ENCODE measurements at places on chromosomes 3 and 15.

DNA sequence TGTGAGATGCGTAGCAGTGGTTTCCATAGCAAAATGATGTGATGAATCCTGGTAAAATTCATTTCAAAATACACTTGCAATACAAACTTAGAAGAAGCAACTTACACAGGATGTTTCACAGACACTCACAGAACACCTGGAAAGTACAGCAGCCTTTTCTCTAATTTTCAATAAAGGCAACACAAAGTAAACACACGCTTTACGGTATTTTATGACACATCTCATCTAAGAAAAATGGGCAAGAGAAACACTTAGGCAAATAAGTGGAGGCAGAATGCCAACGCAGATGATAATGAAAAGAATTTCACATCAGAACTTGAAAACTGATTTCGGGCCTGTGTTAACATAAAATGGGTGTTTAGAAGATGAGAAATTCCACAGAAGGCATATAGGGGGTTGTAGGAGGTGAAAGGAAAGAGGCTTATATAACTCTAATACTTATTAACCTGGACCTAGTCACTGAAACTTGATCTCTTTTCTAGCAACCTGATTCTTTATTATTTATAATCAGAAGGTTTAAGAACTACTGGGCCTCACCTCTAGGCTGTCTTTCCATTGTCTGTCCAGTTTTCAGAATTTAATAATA, 25.6 kb upstream of the MAP3K13 start:
- no peak for DNase-seq

DNA sequence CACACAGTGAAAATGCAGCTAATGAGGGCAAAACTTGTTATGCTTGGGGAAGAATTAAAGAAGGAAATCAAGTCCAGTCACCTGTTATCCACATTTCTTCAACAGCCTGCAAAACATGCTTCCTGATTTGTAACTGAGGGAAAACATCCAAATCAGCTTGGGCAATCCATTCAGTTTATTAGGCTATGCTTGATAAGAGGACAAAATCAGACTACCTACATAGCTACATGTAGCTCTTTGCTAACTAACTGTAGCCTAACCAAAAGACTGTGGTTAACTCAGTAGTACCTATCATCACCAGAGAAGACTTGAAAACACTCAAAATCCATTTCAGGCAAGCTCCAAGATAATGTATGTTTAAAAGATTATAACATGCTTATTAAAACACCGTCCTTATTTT, 436.4 kb downstream of the SHQ1 start:
- no peak for DNase-seq

GRCh38 chr15:29092376-29093064, 177.1 kb downstream of the NSMCE3 start:
- DNase-seq: no peak

DNA sequence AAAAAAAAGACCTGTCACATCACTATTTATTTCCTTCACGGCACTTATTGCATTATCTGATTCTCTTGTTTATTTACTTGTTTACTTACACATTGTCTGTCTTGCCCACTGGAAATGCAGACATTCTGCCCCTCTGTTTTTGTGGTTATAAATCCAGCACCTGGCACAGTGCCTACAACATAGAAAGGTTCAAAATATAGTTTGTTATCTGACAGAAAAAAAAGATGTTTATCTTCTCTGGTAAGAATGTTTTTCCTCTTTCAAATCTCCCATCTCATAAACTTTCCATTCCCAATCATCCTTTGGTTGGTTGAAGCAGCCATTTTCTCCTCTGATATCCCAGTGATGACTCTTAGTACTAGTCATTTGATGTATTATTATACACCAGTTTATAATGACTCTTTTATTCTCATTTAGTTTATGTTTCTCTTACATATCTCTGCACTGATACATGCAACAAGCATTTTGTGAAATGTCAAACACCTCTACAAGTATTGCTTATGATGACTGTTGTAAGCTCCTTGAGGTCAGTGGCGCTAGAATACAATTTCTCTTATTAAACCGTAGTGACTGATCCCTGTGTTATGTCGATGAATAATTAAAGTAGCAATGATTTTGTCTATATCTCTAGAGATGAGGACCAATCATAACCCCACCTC, 398.4 kb upstream of the TBL1XR1 start:
- no peak for DNase-seq

DNA sequence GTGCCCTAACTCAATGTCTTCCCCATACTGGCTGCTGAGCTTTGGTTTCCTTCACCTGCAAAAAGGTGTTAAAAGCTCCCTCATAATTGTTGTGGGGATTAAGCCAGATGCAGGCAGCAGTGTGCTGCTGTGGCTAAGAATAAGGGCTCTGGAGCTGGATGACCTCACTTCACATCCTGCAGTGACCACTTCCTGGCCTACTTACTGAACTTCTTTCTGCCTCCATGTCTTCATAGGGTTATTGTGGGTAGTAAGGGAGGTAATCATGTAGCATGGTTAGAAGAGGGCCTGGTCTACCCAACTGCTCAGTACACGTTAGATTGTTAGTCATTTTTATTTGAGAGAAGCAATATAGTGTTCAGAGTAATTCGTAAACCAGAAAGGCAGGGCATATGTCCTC, 18.4 kb downstream of the GYG1 start:
- peak; percentile 40 for DNase-seq

DNA sequence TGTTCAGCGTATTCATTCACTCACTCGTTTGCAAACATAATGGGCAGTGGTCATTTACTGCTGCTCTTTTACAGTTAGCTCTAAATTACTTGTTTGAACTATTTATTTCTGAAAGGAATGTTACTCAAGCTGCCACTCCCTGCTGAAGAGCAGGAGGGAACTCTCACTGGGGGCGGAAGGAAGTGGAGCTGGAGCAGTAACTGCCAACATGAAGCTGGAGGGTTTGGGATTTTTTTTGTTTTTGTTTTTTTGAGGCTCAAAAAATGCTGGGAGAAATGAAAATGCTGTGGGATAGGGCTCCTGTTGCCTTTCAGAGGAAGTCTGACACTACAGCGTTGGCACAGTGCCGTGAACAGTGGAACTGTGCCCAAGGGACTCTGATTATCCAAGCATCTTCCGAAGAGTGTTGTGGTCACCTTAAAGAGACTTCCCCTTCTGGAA, 44.1 kb downstream of the SENP2 start:
- DNase-seq: no peak

- DNase-seq: no peak
These were observed 15.6 kb downstream of the EEFSEC start for GRCh38 chr3:128168836-128169235.

DNA sequence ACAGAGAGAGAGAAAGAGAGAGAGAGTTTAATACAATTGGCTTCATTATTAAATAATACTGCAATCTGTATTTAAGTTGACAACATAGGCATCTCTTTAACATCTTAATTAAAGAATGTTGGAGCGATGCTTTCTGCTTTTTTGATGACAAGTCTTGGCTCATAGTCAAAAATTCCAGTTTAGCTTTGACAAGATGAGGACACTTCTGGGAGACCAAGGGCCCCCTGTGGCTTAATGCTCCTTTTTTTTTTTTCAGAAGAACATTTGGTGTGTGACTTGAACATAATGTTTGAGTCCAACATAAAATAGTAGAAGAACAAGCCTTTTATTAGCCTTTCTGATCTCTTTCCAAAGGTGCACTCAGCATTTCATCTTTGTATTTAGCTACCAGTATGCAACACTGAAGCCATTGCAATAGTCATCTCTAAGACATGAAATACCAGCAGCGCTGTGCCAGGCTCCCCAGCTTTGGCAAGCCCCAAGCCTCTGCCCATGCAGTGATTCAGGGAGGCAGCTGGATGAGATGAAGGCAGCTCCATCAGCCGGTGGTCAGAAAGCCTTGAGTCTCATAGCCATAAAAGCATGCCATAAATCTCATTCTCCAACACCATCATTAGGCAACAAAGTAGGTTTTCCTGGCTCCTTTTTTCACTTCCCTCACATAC, 349.4 kb upstream of the SEMA6D start:
- no peak for DNase-seq

DNA sequence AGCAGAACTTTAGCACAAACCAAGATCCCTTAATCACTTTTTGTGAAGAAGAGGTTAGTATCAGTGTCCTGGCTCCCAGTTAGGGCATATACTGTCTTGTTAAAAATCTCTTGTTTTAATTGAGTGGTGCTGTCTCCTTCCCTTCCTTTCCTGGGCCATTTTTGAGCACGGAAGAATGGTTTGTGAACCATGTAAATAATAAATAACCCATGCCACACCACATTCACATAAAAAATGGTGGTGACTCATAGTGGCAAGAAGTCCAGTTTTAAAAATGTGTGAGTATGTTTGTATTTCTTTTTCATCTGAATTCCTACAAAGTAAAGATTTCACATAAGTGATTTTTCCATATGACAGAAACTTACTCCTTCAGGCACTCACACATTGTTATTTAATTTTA, 59.1 kb upstream of the SPRED1 start:
- no peak for DNase-seq

- no peak for DNase-seq
These were observed 25.4 kb upstream of the MRPS22 start for GRCh38 chr3:139318431-139318816.

- DNase-seq: no peak
These were observed 369.2 kb upstream of the MCTP2 start for GRCh38 chr15:93861956-93862741.

GRCh38 chr3:195460091-195460713, 17.4 kb upstream of the ACAP2 start:
- no peak for DNase-seq

GRCh38 chr15:57591237-57591821, 375 bp upstream of the MYZAP start:
- no peak for DNase-seq

- no peak for DNase-seq
These were observed 406 bp upstream of the MPI start for GRCh38 chr15:74889390-74889882.

DNA sequence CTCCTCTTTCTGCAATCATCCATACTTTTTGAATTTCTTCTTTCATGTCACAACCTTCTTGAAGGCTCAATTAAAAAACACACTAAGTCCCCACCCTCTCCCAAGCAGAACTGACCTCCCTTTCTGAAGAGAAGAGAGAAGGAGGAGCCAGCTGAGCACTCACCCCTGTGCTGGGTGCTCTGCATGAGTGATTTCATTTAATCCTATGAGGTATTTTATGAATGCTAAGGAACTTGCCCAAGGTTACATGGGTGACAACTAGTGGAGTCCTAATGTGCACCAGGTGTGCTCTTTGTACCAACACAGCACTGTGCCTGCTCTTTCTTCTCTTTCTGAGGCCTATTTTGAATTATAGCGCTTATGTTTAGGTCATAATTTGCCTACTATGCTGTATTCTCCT, 135.6 kb downstream of the DUT start:
- no peak for DNase-seq

DNA sequence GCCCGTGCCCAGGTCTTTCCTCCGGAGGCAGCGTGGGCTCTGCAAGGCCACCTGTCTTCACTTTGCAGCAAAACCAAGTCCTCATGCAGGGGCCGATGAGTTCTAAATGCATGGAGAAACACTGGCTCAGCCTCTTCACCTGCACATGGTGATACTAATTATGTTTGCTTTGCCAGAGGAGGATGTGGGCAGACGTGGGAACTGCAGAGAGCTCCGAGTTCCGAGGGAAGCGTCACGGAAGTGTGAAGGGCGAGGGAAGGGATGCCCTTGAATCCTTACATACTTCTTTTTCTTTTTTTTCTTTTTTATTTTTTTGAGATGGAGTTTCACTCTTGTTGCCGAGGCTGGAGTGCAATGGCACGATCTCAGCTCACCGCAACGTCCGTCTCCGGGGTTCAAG, 74.8 kb downstream of the GABRG3 start:
- no peak for DNase-seq

Data from GM20000 (cell line).